ENCODE measurements at places on chromosomes 5 and 9.
A peak's percentile ranks its signal among the peaks of the same experiment; 100 is the strongest.

DNA sequence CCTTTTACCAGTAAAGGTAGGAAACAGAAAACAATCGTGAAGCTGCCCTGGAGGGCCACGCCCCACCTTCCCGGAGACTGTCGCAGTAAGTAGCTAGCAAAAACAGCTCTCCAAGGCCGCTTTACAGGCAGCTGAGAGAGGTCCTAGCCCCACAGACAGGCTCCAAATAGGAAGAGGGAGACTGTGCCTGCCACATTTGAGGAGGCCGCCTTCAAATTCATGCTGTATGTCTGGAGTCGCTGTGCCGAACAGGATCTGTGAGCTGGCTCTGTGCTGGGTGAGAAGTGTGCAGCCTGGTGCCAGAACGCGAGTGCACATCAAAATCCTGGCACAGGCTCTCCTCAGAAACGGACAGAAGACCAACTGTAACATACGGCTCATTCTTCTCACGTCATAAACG lies 582.2 kb downstream of the CETN3 start:
- no peak for DNase-seq

DNA sequence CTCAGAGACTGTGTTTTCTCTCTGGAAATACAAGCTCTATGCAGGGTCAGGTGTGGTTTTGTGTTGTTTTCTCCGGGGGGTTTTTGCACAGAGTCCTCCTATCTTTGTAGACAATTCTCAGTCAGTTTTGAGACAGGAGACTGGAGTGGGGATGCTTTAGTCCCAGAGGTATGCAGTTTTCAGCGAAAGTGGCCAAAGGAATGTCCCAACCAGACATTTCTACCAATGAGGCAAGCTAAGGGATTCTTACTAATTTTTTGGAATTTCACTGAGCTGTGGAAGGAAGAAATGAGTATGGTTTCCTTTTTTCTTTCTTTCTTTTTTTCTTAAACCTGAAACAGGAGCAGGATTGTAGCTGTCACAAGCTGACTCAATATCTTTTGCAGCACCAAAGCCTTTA lies 35.3 kb upstream of the PLPP1 start:
- no peak for DNase-seq

DNA sequence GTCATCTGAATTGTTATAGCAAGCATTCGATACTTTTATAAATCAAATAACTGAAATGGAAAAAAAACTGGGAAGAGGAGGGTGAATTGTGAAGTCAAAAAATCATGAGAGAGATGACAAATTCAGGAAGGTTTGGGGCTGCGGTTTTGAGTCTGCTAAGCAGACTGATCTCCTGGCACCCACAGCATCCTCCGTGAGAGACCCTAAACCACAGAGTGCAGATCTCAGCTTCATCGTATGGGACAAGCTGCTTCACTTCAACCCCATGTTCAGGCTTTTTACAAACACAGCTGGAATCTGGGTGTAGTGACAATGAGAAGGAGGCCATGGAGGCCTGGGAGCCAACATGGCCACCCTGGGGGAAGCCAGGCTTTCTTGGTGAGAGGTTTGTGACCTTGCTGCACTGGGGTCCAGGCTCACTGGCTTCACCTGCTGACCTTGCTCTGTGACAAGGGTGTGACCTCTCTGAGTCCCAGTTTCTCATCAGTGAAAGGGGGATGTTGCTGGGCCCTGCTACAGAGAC lies 19.4 kb downstream of the USP20 start:
- no peak for DNase-seq

DNA sequence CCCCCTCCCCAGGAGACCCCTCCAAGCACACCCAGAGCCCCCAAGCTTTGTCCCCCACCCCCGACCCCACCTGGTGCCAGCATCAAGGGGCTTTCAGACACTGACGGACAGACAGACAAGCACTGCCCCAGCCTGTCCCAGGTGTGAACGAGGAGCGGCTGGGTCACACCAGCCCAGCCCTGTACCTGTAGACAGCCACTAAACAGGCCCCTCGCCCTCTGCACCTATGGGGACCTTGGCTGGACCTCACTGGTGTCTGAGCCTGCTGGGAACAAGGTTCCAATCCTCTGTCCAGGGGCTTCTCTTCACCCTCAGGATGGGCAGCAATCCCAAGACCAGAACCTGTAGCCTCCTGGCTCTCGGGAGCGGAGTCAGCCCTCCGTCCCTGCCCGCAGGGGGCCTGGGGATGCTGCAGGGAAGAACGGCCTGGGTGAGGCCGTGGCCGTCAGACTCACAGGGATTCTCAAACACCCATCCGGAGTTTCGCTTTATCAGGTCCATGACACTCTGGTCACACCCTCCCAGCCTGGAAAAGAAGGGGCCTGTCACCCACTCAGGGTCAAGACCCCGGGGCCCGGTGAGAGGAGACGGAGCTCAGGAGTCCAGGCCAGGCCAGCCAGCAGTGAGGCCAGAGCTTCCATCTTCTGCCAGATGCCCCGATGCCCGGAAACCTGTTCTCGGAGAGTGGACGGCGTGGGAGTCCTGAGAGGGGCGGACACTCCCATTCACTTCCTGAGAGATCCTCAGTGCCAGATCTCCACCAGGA lies 2.8 kb downstream of the LCN6 start:
- DNase-seq, result no peak

- DNase-seq, result peak; percentile 82
These were observed 2.9 kb upstream of the FOXD1 start for GRCh38 chr5:73451224-73452130.

DNA sequence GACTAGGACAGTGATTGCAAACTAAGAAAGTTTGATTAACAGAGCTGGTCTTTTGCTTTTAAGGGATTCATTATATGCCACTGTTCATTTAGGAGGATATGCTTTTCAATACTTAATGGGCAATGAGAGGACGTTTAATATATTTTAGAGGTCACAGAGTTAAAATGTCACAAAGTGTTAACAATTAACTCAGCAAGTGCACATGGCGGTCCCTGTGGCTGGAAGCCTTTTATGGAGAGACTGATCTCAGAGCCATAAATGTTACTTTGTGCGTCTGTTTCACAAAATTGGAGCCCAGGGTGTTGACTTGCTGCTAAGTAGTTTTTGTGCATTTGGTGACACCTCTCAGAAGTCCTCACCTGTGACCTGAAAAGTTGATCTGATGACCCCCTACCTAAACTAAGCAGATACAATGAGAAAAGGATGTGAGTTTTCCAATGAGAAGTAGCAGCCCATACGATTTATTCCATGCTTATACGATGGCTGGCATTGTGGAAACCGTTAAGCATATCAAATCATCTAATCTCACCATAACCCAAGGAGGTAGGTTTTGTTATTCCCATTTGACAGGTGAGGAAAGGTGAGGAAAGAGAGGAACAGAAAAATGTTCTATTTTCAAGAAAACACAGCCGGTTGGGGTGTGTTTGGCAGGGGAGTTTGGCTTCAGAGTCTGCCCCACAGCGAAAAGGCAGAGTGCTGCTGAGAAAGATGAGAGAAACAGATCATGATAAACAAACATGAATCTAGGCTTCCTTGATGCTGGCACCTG lies 64.4 kb downstream of the CMYA5 start:
- no peak for DNase-seq

GRCh38 chr5:111641533-111642233 lies 115.3 kb downstream of the NREP start:
- no peak for DNase-seq

DNA sequence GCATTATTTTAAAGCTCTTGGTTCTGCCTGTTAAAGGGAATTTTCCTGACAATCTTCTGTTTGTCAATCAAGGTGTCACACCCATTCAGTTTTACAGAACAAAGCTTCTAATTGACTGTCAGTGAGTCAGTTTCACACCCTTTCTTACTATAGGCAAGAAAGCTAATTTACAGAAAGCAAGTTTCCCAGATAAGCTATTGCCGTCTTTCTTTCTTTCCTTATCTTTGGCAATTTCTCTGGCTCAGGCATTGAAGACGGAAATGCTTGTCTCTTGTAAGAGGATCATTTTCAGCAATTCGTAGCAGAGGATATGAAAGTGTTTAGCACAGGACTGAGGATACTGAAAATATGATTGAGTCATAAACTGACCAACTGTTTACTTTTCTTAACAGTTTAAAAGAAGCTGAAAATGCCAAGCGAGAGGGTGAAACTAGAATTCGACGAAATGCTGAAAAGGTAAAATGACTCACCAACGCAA lies 27.0 kb downstream of the SPINK5 start:
- no peak for DNase-seq

DNA sequence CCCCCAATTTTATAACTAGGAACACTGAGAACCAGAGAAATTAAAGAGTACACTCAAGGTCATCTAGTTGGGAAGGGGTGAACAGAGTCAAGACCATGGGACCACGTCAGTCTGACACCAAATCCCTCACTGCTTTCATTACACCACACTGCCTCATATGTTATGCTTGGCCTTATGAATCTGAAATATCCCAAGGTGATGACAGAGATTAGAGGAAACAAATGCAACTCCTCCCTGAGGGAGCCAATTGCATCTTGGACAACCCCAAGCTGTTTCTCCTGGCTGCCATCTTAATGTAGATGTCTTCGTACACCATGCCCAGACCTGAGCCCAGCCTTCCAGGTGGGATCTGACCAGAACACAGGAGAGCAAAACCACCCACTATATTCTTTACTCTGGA lies 60.6 kb upstream of the ABCA1 start:
- DNase-seq, result no peak

- DNase-seq, result no peak
These were observed 147.6 kb downstream of the AUH start for GRCh38 chr9:91214086-91214485.

DNA sequence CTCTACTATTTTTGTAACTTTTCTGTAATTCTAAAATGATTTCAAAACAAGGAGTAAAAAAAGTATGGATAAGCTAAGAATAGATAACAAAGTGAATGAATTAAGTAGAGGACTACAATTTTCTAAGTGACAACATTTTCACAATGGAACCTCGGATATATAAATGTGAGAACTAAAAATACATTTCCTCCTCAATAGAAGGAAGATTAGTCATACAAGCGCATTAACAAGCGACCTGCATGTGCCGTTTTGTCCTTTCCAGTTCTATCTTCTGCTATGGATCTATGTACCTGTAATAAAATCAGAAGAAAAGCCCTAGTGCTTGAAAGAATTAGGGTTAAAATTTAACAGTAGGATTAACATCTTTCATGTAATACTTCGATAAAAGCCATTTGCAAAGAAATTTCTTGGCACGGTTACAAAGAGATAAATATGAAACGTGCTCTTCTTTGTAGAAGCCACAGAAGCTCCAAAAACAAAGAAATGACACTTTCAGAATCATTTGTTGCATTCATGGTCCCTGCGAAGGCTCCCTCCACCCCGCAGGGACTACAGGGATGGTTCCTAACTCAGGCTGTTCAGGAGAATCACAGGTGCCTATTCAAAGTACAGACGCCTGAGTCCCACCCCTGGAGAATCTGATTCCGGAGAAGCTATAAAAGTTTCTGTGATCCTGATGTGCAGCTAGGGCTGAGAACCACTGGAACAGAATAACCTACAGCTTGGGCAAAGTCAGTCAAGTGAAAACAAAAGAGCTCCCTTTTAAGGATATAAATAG lies 216.6 kb upstream of the EFNA5 start:
- DNase-seq, result no peak

GRCh38 chr9:117247266-117247665 lies 167.6 kb downstream of the ASTN2 start:
- no peak for DNase-seq

Measured in activated T-cell treated with anti-CD3 and anti-CD28 coated beads, Interleukin-2, amount 50 U/mL, for 48 hours (primary cell).